Cortex of kidney (tissue), 1 donor: ENCODE measurements at places on chromosomes 7 and 10.

DNA sequence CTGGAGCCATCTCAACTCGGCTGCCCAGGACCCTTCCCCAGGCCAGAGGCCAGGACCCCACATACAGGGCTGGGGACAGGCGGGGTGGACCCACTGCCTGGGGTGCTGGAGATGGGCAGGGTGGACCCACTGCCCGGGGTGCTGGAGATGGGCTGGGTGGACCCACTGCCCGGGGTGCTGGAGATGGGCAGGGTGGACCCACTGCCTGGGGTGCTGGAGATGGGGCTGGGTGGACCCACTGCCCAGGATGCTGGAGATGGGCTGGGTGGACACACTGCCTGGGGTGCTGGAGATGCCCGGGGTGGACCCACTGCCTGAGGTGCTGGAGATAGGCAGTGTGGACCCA is 32.4 kb upstream of the FOXL3 start:
- DNase-seq, result no peak

- no peak for DNase-seq
Measured at GRCh38 chr10:106711313-106711906, 453.1 kb downstream of the SORCS1 start.

- DNase-seq, result no peak
Measured at GRCh38 chr10:88070080-88070880, 206.9 kb downstream of the PTEN start.

DNA sequence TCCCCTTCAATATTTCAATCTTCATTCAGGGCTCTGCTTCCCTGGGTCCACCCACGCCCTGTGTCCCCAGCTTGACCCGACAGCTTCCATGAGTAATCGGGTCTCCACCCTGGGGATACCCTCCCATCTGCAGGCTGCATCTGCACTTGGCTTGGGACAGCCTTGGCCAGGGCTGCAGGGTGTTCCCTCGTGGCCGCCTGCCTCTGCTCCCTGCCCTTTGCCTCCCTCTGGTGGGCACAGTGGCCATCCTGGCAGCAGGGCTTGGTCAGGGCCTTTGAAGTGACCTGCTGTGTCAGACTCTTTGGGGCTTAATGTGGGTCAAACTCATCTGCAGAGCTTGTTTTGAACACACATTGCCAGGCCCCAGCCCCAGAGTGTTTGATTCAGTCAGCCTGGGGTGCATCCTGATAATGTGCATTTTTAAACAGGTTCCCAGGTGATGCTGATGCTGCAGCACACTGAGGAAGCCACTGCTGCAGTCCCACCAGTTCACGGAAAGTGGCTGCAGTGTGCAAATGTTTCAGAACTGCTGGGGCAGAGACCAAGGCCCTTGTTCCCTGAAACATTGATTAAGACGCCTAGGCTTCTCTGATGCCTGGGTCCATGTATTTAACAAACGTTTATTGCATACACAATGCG is 80.7 kb upstream of the SEC61G start:
- DNase-seq, result no peak
